ENCODE measurements at places on chromosomes 6 and 20.

DNA sequence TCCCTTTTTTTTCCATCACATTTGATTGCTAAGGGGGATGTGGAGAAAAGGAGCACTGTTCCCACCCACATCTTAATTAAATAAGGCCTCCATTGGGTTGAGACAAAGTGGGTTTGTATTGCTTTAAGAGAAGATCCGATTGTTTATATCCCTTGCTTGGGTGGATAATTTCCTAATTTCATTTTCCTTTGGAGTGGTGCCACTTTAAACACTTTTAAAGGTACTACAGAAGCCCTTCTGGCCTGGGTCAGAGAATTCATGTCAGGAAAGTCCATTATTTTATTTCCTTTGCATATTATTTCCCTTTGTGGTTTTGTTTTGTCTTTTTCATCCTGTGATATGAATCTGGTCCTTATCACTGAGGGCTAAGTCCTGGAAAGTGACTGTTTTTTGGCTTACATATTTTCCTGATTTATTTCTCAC, 56.9 kb downstream of the PHACTR2 start:
- peaks cover 1% of the 10 kb centered on the region for H3K36me3 ChIP-seq
- H3K27me3 ChIP-seq: no peaks in the 10 kb centered on the region
- no peak overlapping the region for H3K4me3 ChIP-seq
- no peak overlapping the region for H3K27ac ChIP-seq
- DNase-seq: no peak

DNA sequence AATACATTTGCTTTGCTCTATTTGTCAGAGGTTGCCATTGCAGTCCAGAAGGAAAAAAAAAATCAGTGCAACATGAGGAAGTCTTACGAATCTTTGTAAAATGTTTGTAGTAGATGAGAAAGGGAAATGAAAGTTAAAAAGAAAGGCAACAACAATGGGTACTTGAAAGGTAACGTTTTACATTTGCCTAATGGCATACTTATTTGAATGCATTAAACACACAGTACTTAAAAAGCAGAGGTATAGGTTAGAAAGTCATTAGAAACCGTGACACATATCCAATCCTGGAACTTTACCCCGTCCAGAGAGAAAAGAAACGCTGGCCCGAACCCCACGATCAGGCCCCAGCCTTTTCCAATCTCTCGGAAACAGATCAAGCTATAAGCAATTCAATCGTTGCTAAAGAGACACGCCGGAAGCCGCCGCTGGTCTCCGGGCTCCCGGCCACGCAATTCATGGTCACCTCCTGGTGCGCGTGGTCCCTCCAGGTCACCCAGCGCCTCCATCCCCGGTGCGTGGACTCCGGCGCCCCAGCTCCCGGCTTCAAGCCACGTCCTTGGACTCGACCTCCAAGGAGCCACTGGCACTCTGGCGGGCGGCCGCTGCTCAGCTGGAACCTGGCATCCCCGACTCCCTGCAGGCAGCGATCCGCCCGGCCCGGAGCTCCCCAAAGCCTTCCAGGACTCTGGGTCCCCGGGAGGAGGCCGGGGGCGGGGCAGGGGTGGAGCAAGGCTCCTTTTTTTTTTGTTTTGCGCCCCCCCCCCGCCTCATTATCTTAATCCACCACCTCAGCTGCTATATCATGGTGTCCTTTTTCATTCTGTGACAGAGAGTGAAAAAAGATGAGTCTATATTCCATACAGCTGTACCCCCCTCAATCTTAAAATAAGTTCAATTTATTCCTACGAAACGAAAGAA, at the start of gene SLC18B1:
Gene SLC18B1, minus strand, starts transcription at position 687 of the 918 bp plus-strand sequence. Its CDS starts 181 bp downstream, at position 506.
- peaks cover 13% of the 10 kb centered on the region for H3K36me3 ChIP-seq
- no peak within 1 kb of the TSS for H3K4me3 ChIP-seq
- no peaks in the 10 kb centered on the region for H3K27me3 ChIP-seq
- peaks cover 26% of the 10 kb centered on the region for H3K4me1 ChIP-seq
- peak within 1 kb of the TSS; percentile 15 for H3K27ac ChIP-seq

GRCh38 chr6:149439626-149440025, 39.6 kb downstream of the SUMO4 start:
- H3K27me3 ChIP-seq: no peaks in the 10 kb centered on the region
- no peaks in the 10 kb centered on the region for H3K36me3 ChIP-seq
- H3K4me3 ChIP-seq: no peak overlapping the region
- H3K4me1 ChIP-seq: peaks cover 15% of the 10 kb centered on the region
- no peak overlapping the region for H3K27ac ChIP-seq

DNA sequence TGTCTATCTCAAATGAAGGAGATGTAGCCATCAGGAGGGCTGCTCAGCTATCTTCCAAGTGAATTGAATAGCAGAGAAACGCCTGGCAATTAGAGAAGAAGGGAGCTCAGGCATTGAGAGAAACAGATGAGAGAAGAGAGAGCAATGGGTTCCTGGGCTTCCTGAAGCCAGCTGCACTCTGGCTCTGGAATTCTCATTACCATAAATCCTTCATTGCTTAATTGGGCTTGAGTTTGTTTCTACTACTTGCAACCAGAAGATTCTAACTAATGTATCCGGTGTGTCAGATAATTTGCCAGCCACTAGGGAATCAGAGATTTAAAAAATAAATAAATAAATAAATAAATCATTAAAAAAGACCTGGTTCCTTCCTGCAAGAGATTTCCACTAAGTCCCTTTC, 25.0 kb upstream of the CDKAL1 start:
- DNase-seq: no peak
- H3K4me3 ChIP-seq: no peak overlapping the region
- no peaks in the 10 kb centered on the region for H3K27me3 ChIP-seq
- H3K36me3 ChIP-seq: no peaks in the 10 kb centered on the region

GRCh38 chr20:46938434-46938833, 43.8 kb downstream of the EYA2 start:
- no peaks in the 10 kb centered on the region for H3K36me3 ChIP-seq
- H3K27ac ChIP-seq: no peak overlapping the region
- DNase-seq: no peak
- no peak overlapping the region for H3K4me3 ChIP-seq

Data from activated naive CD8-positive, alpha-beta T cell treated with anti-CD3 and anti-CD28 coated beads, Interleukin-2, amount 50 U/mL, for 24 hours (primary cell).